ENCODE measurements at places on chromosomes 12 and 14.

GRCh38 chr12:84825149-84825548 lies 87.5 kb downstream of the SLC6A15 start:
- H3K4me1 ChIP-seq, result no peaks in the 10 kb centered on the region
- H3K36me3 ChIP-seq, result no peaks in the 10 kb centered on the region

- H3K27ac ChIP-seq, result no peak overlapping the region
- no peaks in the 10 kb centered on the region for H3K27me3 ChIP-seq
- H3K4me1 ChIP-seq, result peaks cover 6% of the 10 kb centered on the region
- no peak for ATAC-seq
- H3K36me3 ChIP-seq, result no peaks in the 10 kb centered on the region
These were observed 50.7 kb downstream of the TSPAN9 start for GRCh38 chr12:3127832-3128231.

DNA sequence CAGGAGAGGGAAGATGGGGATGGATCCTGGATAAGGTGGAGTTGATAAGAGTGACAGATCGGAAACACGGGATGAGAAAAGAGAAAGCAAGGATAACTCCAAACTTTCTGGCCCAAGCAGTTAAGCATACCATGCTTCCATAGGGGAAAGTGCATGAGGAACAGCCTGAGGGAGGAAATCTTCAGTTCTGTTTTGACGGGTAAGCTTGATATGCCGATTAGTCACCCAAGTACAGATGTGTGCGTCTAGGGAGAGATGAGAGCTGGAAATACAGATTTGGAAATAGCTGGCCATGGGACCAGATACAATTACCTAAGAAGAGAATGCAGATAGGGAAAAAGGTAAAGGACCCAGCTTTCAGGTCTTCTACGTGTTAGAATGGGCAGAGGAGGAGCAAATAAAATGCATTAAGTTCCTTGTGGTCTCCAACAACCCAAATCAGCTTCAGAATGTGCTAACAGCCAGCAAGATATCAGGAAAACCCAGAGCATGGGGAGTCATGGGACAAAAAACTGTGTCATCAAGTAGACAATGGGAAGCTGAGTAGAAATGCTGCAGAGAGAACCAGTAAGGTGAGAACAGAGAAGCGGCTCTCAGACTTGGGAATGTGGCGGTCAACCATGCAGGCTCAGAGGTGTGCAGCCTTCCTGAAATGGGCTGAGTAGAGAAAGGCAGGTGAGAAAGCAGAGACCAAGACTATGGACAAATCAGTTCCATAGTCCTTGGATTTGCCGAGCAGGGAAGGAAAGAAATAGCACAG lies 56.3 kb downstream of the PPP1R36 start:
- peaks cover 3% of the 10 kb centered on the region for H3K27me3 ChIP-seq
- no peak overlapping the region for H3K27ac ChIP-seq
- H3K4me1 ChIP-seq, result peaks cover 19% of the 10 kb centered on the region
- H3K4me3 ChIP-seq, result no peak overlapping the region
- H3K36me3 ChIP-seq, result no peaks in the 10 kb centered on the region

DNA sequence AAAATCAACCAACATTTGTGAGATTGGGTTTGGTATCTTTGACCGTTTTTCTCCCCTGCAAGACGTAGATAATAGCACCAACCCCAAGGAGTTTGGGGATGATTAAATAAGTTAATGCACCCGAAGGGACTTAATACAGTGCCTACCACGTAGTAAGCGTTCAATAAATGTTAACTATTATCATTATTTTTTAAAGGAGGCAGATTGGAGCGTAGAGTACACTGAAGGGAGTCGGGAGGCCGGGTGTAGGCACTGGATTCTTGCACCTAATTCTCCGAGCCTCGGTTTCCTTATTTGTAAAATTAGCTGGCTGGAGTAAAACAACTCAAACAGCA lies 367 bp upstream of the FRS2 start:
- peak; percentile 5 for ATAC-seq
- no peaks in the 10 kb centered on the region for H3K27me3 ChIP-seq
- peak overlapping the region; percentile 73 for H3K4me3 ChIP-seq
- H3K36me3 ChIP-seq, result no peaks in the 10 kb centered on the region

- no peak overlapping the region for H3K4me3 ChIP-seq
- H3K27ac ChIP-seq, result no peak overlapping the region
- ATAC-seq, result no peak
- H3K36me3 ChIP-seq, result no peaks in the 10 kb centered on the region
These were observed 10.6 kb downstream of the TMEM121 start for GRCh38 chr14:105536691-105537579.

DNA sequence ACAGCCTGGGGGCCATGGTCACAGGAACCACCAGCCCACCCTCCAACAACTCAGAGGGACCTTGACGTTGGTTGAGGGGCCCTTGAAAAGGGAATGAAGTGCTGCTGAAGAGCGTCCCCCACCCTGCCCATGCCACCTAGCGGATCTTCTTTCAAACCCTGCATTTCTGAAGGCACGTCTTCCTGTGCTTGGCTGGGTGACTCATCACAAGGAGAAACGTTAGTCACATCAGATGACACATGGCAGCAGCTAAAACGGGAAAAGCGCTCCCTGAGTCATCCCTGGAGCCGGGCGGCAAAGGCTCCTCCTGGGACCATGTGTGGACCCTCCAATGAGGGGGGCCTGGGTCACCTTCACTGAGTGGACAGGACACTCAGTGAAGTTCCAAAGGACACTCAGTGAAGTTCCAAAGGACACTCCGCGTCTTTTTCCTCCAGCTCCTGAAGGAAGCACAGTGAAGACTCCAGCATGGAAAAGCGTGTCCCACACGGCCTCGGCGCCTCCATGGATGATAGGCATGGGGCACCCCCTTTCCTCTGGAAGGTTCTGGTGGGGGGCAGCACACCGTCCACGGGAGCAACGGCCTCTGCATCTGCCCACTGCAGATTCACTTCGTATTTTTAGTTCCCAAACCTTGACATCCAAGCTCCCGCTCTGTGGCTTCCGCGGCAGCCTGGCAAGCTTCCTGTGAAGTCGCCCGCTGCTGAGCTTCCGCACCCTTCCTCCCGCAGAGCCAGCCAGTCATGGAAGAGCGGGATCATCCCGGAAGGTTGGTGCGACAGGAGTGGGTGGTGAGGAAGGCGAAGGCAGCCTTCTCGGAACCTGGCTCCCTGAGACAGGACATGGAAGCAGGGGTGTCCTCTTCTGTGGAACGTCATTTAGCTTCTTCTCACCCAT lies 383.4 kb downstream of the VRK1 start:
- peaks cover 33% of the 10 kb centered on the region for H3K27me3 ChIP-seq
- no peaks in the 10 kb centered on the region for H3K4me1 ChIP-seq
- no peak overlapping the region for H3K27ac ChIP-seq
- H3K4me3 ChIP-seq, result no peak overlapping the region
- no peaks in the 10 kb centered on the region for H3K36me3 ChIP-seq

DNA sequence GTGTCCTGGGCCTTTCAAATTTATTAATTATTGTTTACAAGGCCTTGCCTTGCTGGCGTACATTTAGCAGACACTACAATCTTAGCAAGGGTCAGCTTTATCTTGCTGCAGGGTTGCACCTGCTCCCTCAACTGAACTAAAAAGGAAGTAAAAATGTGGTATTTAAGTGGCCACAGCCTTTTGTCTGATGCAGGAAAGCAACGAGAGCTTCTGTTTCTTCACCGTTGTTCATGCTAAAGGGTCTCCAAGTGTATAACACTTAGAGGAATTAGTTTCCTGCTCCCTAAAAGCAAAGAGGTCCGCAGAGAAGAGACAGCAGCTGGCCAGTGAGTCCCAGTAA lies 62.8 kb upstream of the EGLN3 start:
- no peak for ATAC-seq
- no peaks in the 10 kb centered on the region for H3K27me3 ChIP-seq
- no peak overlapping the region for H3K27ac ChIP-seq
- no peak overlapping the region for H3K4me3 ChIP-seq

DNA sequence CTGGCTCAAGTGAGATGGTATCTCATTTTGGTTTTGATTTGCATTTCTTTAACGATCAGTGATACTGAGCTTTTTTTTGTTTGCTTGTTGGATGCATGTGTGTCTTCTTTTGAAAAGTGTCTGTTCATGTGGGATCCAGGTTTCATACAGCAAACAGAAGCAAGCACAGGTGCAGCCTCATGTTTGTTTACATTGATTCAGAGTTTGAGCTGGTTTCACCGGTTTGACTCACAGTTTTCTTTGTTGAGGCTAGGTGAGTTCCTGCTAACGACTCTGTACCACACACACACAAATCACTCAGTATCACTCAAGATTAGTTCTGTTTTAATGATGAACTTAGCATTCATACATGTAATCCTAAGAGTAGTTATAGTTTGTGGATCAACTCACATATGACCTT lies 3.7 kb downstream of the OR10G2 start:
- peaks cover 5% of the 10 kb centered on the region for H3K27me3 ChIP-seq
- H3K27ac ChIP-seq, result no peak overlapping the region
- no peak overlapping the region for H3K4me3 ChIP-seq
- no peak for ATAC-seq
- H3K4me1 ChIP-seq, result no peaks in the 10 kb centered on the region
- H3K36me3 ChIP-seq, result no peaks in the 10 kb centered on the region

DNA sequence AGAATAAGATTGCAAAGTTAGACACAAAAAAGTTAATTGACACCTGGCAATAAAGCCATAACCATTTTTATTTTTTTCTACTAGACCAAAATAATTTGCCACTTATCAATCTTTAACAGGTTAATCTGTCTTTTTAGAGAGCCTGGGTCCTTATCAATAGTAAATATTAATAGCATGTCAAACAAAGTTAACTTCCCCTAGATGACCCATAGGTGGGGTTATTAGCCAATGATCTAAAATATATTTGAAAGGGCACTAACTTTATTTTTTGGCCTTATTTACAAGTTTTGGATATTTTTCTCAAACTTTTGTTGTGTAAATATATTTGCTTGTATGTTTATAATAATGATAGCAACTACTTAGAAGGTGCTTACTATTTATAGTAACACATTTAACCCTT lies 3.9 kb downstream of the ANKRD33 start:
- H3K4me3 ChIP-seq, result no peak overlapping the region
- no peaks in the 10 kb centered on the region for H3K36me3 ChIP-seq
- H3K27ac ChIP-seq, result no peak overlapping the region
- peaks cover 6% of the 10 kb centered on the region for H3K4me1 ChIP-seq

Data from gastroesophageal sphincter (tissue), 4 donors.